ENCODE measurements at places on chromosomes 11 and 22.

- peak; percentile 22 for DNase-seq
Measured at GRCh38 chr11:44094260-44094868, 1.1 kb upstream of the EXT2 start.

DNA sequence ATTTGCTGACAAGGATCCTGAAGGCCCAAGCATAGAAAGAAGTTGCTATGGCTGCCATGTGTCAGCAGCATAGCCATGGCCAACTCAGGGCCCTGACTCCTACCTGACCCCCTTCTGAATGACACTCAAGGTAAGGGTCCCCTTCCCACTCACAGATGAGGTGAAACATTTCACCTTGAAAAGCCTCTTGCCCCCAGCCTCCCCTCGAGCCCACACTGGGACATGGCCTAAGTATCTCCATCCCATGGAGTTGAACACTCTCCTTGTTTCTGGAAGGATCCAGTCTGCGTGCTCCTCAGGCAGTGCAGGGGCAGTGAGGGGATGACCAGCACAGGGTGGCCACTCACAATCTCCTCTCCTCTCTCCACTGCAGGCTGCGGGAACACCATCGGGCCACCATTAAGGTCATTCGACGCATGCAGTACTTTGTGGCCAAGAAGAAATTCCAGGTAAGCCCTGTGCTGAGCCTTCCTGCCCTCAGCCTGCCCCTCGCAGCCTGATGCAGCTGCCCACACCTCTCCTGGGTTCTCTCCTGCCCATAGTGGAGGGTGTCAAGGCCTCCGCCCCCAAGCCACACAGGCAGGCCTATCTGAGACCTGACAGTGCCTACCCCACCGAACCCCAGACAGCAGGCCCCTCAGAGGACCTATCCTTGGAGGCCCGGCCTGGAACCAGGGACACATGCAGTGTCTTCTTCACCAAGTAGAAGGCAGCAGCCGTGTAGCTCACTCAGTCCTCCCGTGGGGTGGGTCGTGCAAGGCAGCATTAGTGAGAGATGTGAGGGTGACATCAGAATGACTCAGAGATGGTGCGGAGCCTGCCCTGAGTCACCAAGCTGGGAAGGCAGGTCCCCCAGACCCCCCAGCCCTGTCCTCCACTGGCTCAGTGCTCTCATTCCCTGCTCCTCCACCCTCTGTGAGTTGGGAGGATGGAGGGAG lies 68.9 kb upstream of the KCNQ1OT1 start:
- no peak for DNase-seq

DNA sequence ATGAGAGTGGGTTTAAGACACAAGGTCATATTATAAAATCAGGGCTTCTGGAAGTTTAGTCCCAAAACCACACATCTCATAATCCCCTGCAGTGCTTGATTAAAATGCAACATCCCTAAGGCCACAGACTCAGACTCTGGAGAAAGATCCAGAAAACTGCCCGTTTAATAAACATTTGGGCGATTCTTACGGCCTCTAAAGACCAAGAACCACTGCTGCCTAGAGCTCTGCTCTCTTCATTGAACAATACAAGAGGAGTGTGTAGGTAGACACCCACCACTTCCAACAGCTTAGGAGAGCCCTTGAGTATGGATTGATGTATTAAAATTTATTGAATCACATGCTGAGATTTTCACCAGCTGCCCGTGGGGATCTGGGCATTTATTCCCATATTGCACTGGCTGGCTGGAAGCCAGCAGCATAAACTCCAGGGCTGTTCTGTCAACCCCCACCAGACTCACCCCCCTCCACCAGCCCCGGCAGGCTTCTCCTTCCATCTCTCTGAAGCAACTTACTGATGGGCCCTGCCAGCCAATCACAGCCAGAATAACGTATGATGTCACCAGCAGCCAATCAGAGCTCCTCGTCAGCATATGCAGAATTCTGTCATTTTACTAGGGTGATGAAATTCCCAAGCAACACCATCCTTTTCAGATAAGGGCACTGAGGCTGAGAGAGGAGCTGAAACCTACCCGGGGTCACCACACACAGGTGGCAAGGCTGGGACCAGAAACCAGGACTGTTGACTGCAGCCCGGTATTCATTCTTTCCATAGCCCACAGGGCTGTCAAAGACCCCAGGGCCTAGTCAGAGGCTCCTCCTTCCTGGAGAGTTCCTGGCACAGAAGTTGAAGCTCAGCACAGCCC lies 749 bp upstream of the BEST1 start:
- DNase-seq, result no peak

DNA sequence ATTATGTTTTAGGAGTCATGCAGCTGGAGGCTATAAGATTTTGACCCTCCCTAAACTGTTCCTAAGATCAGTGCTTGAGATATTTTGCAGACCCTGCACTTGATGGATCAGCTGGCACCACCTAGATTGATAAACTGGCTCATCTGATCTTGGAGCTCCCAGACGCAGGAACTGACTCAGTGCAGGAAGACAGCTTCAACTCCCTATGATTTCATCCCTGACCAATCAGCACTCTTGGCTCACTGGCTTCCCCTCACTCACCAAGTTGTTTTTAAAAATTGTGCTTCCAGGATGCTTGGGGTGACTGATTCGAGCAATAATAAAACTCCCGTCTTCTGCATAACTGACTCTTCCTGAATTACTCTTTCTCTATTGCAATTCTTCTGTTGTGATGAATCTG lies 637.5 kb upstream of the FAT3 start:
- no peak for DNase-seq

DNA sequence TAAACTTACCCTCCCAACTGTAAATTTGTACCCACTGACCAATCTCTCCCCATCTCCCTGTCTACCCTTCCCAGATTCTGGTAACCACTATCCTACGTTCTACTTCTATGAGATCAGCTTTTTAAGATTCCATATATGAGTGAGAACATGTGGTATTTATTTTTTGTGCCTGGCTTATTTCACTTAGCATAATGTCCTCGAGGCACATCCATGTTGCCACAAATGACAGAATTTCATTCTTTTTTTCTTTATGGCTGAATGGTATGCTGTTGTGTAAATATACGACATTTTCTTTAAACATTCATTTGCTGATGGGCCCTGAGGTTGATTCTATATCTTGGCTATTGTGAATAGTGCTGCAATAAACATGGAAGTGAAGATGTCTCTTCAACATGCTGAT lies 74.7 kb upstream of the RRM1 start:
- no peak for DNase-seq

- no peak for DNase-seq
Measured at GRCh38 chr11:112652786-112653390, 308.3 kb upstream of the NCAM1 start.

DNA sequence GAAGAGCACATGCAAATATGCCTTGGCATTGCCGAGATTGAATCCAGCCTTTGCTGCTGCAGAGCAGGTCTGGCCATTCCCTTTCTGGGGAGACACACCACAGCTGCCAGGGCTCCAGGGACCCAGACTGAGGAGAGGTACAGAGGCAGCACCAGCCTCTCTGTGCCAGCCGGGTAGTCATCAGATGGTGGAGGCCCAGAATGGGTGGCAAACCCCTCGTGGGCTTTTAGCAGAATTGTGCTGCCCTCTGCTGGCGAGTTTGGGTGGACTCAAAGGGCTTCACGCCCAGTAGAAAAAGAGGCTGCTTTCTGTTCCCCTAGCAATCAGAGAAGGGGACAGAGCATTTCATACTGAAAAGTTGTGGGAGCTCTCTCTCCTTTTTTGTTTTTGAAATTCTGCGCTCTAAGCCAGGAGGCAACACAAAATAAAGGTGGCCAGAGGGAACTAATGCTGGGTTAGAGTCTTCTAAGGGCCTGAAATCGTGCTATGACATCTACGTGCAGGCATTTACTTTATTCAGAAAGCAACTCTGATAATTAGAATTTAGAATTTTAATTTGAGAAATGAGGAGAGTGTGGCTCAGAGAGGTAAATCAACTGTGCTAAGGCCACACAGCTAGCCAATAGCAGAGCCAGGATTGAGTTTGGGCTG lies 158.8 kb upstream of the NAV2 start:
- DNase-seq, result peak; percentile 22

GRCh38 chr22:39634530-39635405 lies 64.2 kb downstream of the CACNA1I start:
- no peak for DNase-seq

DNA sequence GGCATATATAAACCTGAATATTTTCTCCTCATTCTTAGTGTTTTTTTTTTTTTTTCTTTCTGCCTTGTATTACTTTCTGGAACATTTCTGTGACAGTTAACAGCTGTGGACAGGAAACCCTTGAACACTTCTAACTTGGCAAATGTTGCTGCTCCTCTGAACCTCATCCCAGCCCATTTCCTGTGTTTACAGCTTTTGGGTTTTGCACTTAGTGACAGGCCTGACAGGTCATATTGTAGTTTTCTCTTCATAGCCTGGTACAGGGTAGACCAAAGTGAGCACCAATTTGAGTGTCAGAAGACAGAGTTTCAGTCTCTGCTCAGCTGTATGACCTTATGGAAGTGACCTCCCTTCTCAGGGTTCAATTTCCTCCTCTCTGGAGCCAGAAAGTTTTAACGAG lies 91.6 kb downstream of the STIM1 start:
- DNase-seq, result peak; percentile 24

GRCh38 chr11:69351460-69351859 lies 57.5 kb downstream of the MYEOV start:
- no peak for DNase-seq
